ENCODE measurements at places on chromosomes 5 and 9.
A peak's percentile ranks its signal among the peaks of the same experiment; 100 is the strongest.

GRCh38 chr5:18745042-18745987 lies 1111.1 kb downstream of the TAF11L14 start:
- DNase-seq, result peak; percentile 27

GRCh38 chr5:38793099-38793498 lies 52.7 kb upstream of the OSMR start:
- no peak for DNase-seq

GRCh38 chr5:29697785-29698414 lies 1495.6 kb upstream of the CDH6 start:
- no peak for DNase-seq

GRCh38 chr5:166365164-166365563 lies 1926.3 kb upstream of the WWC1 start:
- no peak for DNase-seq

- no peak for DNase-seq
Measured at GRCh38 chr5:171721464-171721863, 64.2 kb upstream of the SMIM23 start.

GRCh38 chr5:147567917-147568598 lies 58.2 kb upstream of the DPYSL3 start:
- DNase-seq, result no peak

- no peak for DNase-seq
Measured at GRCh38 chr9:14437354-14438231, 123.7 kb upstream of the NFIB start.

DNA sequence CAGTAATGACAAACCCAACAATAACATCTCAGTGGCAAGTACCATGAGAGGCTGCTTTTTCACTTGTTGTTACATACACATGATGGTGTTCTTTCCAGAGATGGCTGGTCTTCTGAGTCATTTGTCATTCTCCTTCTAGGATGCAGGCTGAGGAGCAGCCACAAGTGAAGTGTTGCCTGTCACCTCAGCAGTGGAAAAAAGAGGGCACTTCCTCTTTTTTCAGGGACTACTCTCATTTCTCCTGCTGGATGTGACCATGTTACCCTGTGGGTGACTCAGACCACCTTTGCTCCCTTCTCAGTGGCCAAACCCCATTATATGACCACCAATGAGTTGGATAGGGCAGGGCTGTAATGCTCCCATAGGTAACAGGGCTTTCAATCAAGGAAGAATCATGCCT lies 587.0 kb upstream of the ADAMTS16 start:
- no peak for DNase-seq

GRCh38 chr9:7844242-7844641 lies 44.7 kb upstream of the DMAC1 start:
- DNase-seq, result no peak

DNA sequence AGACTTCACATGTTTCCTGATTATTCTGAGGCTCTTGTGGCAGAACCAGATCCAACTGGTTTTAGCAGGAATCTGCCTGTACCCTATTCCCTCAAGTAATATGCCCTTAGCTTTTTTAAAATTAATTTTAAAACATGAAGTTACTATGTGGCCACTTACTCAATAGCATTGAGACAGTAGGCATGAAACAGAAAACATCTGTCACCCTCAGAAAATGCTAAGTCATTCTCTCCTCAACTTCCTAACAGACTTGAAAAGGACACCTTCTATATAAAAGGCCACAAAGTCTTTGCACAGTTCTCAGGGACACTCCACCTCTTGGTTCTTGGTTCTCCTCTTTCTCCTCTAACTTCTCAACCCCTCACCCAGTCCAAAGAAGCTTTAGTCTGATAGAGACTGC lies 277.8 kb downstream of the RAB3C start:
- DNase-seq, result no peak

GRCh38 chr9:2495221-2496005 lies 126.2 kb upstream of the VLDLR start:
- DNase-seq, result no peak

DNA sequence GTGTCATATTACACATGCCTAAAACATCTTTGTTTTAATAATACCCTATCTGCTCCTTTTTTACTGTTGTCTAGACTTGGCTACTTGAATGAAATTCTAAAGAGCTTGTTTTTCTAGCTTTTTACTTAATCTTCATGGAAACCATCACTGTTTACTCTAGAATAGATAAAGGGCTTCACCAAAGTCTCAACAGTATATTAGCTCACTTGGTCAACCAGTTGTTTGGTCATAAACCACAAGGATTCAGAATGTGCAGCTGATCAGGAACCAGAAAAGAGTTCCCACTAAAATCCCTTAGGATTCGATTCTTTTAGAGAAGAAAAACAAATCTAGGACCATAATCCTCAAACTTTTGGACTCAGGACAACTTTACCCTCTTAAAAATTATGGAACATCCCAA lies 38.0 kb downstream of the CDO1 start:
- DNase-seq, result no peak

GRCh38 chr9:134320126-134320867 lies 6.0 kb upstream of the RXRA start:
- no peak for DNase-seq

DNA sequence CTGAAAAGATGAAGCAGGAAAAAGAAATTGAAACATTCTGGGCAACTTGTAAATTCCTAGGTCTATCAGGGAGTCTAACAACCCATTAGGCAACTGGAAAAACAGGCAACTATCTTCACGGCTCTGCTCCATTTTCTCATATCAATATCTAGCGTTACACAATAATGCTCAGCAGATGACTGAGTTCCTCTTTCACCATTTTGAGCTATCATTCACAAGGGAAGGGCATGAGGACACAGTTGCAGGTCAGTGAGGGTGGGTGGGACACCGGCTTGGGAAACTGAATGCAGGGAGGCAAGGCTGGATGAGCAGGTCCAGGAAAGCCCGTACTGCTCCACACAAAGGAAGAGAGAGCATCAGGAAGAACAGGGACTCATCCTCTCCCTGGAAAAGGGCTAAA lies 67.0 kb downstream of the FRMD3 start:
- DNase-seq, result no peak

DNA sequence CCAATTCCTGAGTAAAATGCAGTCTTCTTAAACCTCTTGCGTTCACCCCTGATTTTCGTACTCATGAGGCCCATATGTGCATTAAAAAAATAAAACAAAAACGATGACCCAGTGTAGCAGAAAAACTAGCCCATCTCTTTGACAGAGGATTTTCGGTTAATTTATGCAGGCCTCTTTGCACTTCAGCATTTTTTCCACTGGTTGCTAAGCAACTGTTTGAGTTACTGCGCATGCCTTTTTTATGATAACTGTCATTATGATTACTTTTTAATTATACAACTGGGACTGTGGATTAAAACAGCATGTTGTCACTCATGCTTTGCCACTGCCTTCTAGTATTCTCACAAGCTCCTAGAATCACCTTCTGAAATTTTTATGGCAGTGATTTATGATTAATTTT lies 165.0 kb downstream of the SMARCA2 start:
- no peak for DNase-seq

DNA sequence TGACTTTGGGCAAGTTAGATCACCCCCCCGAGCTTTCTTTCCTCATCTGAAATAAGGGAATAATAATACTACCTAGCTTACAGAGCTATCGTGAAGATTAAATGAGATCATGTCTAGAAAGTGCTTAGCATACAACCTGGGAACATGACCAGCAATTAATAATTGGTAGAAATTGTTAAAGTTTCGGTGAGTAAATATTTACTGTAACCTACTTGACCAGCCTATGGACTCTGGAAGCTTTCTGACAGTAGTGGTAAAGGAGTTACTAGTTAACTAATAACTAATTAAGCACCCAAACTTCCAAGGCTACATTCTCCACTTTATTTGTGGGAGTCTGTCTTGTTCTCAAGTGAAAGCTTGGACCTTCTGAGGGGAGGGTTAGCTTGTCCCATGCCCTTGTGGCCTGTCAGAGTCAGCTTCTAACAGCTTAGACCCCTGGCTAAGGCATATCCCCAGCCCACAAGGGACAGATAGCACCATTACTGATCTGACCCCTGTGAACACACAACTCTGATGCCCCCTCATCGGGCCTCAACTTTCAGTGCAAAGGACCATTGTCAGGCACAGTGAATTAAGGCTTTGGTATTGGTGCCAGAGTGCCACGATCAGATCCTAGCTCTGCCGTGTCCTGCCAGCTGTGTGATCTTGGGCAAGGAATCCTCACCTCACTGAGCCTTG lies 58.7 kb upstream of the SAP30L start:
- DNase-seq, result no peak

GRCh38 chr5:137035480-137035878 lies 463.6 kb downstream of the SPOCK1 start:
- no peak for DNase-seq

GRCh38 chr9:71752352-71752751 lies 16.0 kb downstream of the CEMIP2 start:
- DNase-seq, result no peak

GRCh38 chr5:78644741-78645300 lies 3.8 kb downstream of the LHFPL2 start:
- DNase-seq, result no peak

- DNase-seq, result no peak
Measured at GRCh38 chr5:126486332-126486731, 63.1 kb downstream of the GRAMD2B start.

Measured in stimulated activated CD4-positive, alpha-beta T cell treated with anti-CD3 and anti-CD28 coated beads, Interleukin-4, amount 100 ng/mL, for 24 hours (primary cell).